Tibial nerve (tissue), 4 donors: ENCODE measurements at places on chromosomes 4 and X.

DNA sequence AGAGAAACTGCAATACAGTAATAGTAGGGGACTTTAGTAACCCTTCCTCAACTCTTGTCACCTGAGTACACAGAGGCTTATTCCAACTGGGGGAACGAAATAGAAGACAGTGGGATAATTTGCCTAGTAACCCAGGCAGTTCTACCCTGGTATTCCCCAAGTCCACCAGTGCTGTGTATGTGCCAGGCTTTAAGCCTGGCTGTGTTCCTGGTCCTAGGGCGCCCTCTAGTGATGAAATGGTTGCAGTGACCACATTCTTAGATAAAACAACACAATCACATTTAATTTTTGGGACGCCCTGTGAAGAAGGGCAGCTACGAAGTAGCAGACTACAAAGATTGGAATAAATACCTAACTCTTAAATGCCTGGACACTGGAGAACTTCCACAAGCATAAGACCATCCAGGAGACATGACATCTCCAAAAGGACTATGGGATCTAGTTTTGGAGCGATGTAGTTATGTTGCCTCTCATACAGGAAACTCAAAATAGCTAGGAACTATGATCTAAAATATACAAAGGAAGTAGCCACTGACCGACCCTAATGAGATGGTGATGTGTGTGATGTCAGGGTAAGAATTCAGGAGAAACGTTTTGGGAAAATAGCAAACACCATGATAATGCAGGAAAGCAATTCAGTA lies 288.5 kb upstream of the ZCCHC13 start:
- H3K4me3 ChIP-seq = no peak overlapping the region
- no peaks in the 10 kb centered on the region for H3K4me1 ChIP-seq
- no peaks in the 10 kb centered on the region for H3K36me3 ChIP-seq

DNA sequence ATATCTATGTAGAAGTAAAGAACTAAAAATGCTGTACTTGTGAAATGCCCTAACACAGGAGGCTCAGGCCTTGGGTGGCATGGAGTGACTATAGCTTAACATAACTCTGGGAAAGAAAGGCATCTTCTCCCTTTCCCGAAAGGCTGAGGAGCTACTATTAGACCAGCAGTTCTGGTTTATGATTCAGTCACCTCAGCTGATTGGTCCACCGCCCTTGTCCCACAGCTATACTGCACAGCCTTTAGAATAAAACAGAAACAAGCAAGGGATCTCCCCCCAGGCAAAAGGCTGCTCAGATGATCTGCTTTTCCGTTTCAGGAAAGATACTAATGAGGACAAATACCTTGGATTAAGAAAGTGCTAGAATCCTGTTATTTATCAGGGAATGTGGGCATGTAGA lies 171.3 kb downstream of the SNCA start:
- no peaks in the 10 kb centered on the region for H3K27me3 ChIP-seq
- H3K4me3 ChIP-seq = no peak overlapping the region
- peaks cover 5% of the 10 kb centered on the region for H3K4me1 ChIP-seq
- no peak overlapping the region for H3K27ac ChIP-seq
- no peaks in the 10 kb centered on the region for H3K36me3 ChIP-seq

DNA sequence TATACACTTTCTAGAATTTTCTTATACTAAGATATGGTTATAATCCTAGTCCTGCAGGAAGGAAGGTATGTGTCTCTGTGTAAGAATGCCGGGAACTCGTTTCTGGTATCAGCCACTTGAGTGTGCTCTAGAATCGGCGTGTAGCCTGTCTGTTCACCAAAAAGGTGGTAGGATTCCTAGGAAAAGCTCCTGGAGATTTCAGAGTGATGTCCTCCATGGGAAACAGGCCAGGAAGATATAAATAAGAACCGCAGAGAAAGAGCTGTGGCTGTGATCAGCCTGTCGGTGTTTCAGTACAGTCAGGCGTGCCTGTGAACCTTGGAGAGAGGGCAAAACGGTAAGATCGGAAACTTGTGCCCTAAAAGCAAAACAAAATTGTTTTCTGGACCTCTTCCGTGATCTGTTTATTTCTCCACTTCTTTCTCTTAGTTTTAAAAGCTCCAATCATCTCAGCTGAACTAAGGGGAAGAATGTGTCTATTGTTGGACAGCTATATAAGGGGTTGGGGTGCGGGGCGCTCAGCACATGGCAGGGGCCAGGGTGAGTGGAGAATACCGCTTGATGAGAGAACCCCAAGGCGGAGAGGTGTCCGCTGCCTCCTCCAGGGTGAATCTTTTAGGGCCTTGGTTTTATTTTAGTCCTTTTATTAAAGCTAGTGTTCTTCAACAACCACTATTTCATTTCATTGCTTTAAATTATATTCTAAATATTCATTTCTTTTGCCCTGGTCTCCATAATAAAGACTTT lies 303.8 kb upstream of the TENM3 start:
- H3K4me3 ChIP-seq = no peak overlapping the region
- peak overlapping the region; percentile 50 for H3K27ac ChIP-seq
- no peaks in the 10 kb centered on the region for H3K36me3 ChIP-seq
- no peaks in the 10 kb centered on the region for H3K27me3 ChIP-seq

DNA sequence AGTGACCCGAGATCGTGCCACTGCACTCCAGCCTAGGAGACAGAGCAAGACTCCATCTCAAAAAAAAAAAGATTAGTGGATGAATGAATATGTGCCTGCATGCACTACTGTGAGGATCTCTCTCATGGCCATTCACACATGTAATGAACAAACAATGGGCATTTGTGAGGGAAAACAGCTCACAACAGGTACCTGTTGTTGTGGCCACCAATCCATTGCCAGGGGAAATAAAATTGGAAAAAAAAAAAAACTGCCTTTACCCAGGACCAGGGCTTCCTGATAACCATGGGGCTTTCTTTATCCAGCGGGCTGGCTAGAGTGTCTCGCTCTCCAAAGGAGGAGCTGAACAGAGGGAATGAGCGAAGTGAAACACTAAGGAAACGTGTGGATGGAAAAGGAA lies 7.4 kb downstream of the SCD5 start:
- H3K27ac ChIP-seq = no peak overlapping the region
- H3K27me3 ChIP-seq = no peaks in the 10 kb centered on the region
- H3K4me3 ChIP-seq = no peak overlapping the region
- DNase-seq = no peak

DNA sequence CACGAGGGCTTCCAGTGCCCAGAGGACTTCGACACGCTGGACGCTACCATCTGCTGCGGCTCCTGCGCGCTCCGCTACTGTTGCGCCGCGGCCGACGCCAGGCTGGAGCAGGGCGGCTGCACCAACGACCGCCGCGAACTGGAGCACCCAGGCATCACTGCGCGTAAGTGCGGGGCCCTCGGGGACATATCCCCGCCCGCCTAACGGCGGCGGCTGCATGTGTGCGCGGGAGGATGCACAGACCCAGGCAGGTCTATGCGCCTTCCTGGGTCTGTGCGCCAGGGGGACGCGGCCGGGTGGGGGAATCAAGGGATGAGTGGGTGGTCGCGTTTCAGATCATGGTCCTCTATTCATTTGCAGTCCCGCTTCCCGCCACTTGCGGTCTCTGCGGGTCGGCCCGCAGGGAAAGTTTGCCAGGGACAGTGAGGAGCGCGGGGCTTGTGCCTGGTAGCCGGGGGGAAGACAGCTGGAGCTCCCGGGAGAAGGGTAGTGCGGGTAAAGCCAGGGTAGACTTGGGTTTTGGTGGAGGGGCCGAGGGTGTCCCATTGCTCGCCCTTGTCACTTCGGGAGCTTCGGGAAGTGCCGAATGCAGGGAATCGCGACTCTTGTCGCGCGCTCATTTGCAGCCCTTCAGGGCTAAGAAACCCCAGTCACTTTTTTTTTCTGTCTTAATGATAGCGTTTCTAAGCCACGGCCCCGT lies 1.0 kb downstream of the SHISA3 start:
- no peaks in the 10 kb centered on the region for H3K36me3 ChIP-seq
- peak overlapping the region; percentile 70 for H3K4me3 ChIP-seq
- peaks cover 52% of the 10 kb centered on the region for H3K27me3 ChIP-seq
- no peak for DNase-seq
- peak overlapping the region; percentile 80 for H3K27ac ChIP-seq
- peaks cover 20% of the 10 kb centered on the region for H3K4me1 ChIP-seq

DNA sequence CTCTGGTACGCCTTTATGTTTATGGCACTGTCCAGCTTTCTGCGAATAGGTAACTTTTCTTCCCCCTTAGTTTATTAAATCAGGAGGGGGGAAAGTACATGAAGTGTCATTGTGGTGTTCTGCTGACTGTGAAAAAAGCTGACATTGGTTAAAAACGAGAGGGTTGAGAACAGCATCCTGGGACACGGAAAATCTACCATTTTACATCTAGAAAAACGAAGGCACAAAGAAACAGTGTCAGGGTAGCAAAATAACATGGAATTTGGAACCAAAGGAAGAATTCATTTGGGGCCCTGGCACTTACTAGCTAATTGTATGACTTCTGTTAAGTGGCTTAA lies 1.2 kb upstream of the AMOT start:
- peak overlapping the region; percentile 21 for H3K27ac ChIP-seq
- H3K4me1 ChIP-seq = peaks cover 5% of the 10 kb centered on the region
- H3K36me3 ChIP-seq = no peaks in the 10 kb centered on the region
- no peaks in the 10 kb centered on the region for H3K27me3 ChIP-seq
- DNase-seq = no peak

- no peaks in the 10 kb centered on the region for H3K27me3 ChIP-seq
- H3K27ac ChIP-seq = no peak overlapping the region
- H3K4me3 ChIP-seq = no peak overlapping the region
- no peak for DNase-seq
- no peaks in the 10 kb centered on the region for H3K4me1 ChIP-seq
These were observed 27.3 kb downstream of the CT45A1 start for GRCh38 chrX:135740681-135741149.

GRCh38 chrX:133648594-133648993 lies 233.3 kb upstream of the GPC4 start:
- DNase-seq = no peak
- H3K27me3 ChIP-seq = peaks cover 5% of the 10 kb centered on the region
- no peak overlapping the region for H3K27ac ChIP-seq
- H3K4me1 ChIP-seq = no peaks in the 10 kb centered on the region
- H3K36me3 ChIP-seq = no peaks in the 10 kb centered on the region
- H3K4me3 ChIP-seq = no peak overlapping the region

- no peak overlapping the region for H3K4me3 ChIP-seq
- no peaks in the 10 kb centered on the region for H3K36me3 ChIP-seq
- peaks cover 46% of the 10 kb centered on the region for H3K4me1 ChIP-seq
- H3K27ac ChIP-seq = peak overlapping the region; percentile 76
- DNase-seq = no peak
These were observed 27.3 kb upstream of the SORBS2 start for GRCh38 chr4:185839194-185839712.

DNA sequence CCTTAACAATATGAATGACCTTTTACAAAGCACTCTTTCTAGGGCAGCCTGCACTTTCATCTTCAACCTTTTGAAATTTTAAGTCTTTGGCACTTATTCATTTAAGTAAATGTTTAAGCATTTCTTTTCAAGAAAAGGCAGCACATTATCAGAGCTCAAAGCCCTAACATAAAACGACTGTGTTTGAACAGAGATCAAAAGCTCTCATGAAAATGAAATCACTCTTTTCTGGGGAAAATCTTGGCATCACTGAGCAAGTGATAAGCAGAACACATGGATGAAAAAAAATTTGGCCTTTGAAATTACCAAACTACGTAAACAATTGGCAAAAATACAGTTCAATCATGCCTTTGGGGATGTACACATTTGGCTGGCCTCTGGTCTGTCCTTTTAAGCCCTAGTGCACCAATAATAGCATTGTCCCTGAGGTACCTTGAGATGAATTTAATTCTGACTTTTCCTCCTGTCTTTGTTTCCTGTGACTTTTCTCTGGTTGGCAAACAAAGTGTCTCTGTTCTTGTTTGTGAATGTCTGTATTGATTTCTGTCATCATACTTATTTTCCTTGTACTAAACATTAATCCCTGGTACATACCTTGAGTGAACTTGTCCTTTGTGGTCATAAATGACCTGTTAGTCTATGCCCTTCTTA lies 12.9 kb upstream of the ODAM start:
- no peak overlapping the region for H3K27ac ChIP-seq
- DNase-seq = no peak
- no peaks in the 10 kb centered on the region for H3K27me3 ChIP-seq
- H3K4me3 ChIP-seq = no peak overlapping the region

DNA sequence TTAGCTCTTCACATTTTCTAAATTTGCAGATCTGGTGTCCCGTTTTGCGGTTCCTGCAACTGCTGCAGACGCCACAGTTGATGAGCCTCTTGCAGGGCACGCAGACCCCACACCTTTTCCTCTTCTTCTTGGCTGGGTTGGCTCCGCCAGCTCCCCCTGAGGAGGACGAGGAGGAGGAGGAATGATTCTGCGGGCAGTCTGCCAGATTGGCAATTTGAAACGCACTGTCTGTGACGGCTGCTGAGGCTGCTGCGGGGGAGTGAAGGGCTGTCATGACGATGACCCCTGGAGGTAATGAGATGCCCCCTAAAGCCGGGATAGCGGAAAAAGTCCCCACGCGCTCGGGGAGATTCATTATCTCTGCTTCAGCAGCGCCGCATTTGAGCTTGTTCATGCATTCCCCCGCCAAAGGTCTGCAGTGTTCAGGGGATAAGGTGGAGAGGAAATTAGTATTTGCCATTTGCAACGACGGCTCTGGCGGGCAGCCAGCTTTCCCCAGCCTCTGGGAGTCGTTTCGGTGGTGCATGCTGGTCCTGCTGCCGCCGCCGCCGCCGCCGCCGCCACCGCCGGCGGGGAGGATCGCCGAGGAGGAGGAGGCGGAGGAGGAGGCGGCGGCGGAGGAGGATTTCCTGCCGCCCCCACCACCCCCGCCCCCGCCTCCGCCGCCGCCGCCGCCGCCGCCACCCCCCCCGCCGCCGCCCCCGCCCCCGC lies 3.8 kb downstream of the CXXC4 start:
- no peaks in the 10 kb centered on the region for H3K36me3 ChIP-seq
- peak overlapping the region; percentile 50 for H3K4me3 ChIP-seq
- H3K27me3 ChIP-seq = no peaks in the 10 kb centered on the region

GRCh38 chr4:1407657-1408333 lies 1.6 kb upstream of the NKX1-1 start:
- H3K4me3 ChIP-seq = no peak overlapping the region
- DNase-seq = no peak
- H3K36me3 ChIP-seq = no peaks in the 10 kb centered on the region
- no peak overlapping the region for H3K27ac ChIP-seq
